ENCODE measurements at places on chromosomes 1 and 21.

- DNase-seq = peak; percentile 8
These were observed 896.3 kb downstream of the TTLL7 start for GRCh38 chr1:83102630-83103071.

DNA sequence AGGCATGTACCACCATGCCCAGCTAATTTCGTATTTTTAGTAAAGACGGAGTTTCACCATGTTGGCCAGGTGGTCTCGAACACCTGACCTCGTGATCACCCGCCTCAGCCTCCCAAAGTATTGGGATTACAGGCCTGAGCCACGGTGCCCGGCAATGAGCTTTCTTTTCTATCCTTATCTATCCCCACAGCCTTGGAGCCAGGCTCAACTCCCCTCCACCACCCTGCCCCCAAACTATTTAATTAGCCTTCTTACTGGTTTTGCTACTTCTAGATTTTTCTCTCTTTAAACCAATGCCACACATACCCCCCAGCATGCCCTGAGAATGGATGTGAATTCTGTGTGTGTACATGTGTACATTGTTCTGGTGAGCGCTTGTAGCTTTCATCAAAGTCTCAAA lies 5.7 kb upstream of the VANGL2 start:
- DNase-seq = no peak

GRCh38 chr21:29496337-29496736 lies 197.6 kb downstream of the BACH1 start:
- no peak for DNase-seq

GRCh38 chr1:205714190-205714905 lies 34.0 kb upstream of the SLC45A3 start:
- DNase-seq = no peak

DNA sequence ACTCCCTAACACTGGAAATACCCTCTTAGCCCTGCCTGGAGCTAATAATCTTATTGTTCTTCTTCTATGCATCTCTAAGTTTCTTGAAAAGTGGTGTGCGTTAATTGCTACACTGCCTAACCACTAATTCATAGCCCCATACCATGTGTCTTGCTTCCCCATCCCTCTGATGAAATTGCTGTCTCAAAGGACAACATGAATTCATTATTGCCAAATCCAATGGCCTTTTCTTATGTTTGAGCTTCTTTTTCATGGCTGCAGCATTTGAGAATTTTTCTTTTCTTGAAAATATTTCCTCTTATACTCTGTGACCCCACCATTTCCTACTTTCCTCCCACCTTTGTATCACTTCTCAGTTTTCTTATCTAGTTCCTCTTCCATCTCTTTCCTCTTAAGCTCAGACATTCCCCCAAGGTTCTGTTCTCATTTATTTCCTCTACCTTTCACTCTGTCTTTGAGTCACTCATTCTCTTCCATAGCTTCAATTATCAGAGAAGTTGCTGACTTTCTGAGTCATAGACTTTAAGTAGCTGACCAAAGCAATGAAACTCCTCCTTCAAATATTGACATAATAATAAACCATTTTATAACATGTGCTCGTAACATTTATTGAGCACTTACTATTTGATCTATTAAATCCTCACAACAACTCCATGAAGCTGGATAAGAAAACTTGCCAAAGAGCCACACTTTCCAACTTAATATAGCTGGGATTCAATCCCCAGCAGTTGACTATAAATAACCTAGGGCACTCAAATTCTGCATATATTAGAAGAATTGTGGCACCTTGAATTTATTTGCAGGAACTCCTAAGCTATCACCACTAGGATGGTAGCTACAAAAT lies 35.5 kb upstream of the ATP6V1G3 start:
- DNase-seq = peak; percentile 72

GRCh38 chr1:39076127-39076798 lies 50.1 kb downstream of the NDUFS5 start:
- no peak for DNase-seq

DNA sequence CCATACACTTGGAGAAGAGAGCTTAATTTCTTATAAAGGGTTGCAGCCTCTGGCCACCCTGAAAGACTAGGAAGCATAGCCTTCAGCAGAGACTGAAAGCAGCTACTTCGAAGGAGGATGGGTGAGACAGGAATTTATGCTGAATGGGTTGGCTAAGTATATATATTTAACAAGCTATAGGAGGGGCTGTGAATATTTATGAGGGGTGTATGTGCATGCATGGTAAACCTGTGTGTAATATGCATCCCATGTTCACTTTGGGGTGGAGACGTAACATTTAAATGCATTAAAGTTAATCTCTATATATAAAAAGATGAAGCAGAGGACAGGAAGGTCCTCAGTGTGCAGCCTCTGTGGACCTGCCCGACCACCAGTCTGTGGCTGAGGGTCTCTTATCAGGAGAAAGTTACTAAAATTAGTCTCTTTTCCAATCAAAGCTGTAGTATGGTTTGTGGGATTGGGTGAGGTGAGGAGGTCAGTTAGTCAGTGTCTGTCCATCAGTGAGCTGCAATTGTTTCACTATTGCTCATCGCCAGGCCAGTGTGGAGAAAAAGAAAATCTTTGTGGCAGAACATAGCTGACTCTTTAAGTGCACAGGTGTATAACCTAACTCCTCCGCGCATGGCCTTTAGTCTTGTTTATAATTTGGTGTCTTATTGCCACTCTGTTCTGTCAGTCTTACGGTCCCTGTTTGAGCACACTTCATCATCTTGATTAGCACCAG lies 35.4 kb upstream of the DSCAM start:
- DNase-seq = no peak

DNA sequence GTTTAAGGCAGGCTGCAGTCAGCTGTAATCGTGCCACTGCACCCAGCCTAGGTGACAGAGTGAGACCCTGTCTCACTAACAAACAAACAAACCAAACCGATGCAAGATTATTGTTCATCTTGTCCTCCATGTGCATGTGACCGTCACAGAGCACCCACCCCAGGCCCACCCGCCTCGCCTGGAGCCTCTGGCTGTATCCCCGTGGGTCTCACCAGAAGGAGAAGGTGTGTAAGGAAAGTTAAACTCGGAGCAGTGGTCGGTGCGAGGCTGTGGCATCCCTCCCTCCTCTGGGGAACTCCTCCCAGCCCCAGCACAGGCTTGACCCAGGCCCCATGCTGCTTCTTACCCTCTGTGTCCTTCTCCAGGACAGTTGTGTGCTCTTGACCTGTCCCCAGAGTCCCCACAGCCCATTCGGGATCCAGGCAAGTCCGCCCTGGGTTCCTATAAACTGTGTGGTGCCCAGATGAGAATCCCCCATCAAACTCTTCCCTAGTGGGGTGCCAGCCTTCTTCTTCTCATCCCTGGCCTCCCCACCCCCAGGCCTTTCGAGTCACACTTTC lies 318.4 kb downstream of the AJAP1 start:
- DNase-seq = no peak

GRCh38 chr1:203480525-203481084 lies 5.0 kb downstream of the PRELP start:
- no peak for DNase-seq

GRCh38 chr1:10938741-10939417 lies 73.6 kb upstream of the TARDBP start:
- no peak for DNase-seq

GRCh38 chr1:184567009-184567408 lies 180.2 kb downstream of the C1orf21 start:
- DNase-seq = no peak

- DNase-seq = peak; percentile 86
These were observed 241.8 kb upstream of the IRF2BP2 start for GRCh38 chr1:234851450-234852438.

DNA sequence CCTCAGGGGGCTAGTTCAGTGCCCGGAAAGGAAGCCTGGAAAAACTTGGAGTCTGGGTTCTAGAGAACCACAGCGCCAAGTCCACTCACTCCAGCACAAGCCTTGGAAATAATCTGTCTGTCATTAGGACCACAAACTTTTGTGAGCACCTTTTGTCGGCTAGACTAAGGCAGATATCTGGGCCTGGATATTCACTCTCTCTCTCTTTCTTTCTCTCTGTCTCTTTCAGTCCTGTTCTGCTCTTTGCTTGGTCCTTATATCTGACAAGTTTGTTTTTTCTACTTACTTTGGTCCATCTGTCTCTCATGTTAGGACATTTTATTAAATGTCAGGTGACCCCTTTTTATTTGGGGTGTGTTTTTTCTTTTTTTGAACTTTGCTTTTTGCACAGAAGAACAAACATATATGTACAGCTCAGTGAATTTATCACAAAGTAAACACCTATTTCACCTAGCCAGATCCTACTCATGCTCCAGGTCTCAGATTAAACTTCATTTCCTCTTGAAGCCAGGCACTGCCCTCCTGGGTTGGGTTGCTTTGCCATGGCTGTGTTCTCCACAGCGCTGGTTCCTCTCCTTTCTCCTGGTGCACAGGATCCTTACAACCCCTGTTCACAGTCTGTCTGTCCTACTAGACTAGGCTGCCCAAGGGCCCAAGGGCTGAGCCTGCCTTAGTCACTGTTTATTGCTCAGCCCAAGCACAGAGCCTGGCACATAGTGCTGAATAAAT lies 40.8 kb downstream of the TCEANC2 start:
- DNase-seq = no peak

DNA sequence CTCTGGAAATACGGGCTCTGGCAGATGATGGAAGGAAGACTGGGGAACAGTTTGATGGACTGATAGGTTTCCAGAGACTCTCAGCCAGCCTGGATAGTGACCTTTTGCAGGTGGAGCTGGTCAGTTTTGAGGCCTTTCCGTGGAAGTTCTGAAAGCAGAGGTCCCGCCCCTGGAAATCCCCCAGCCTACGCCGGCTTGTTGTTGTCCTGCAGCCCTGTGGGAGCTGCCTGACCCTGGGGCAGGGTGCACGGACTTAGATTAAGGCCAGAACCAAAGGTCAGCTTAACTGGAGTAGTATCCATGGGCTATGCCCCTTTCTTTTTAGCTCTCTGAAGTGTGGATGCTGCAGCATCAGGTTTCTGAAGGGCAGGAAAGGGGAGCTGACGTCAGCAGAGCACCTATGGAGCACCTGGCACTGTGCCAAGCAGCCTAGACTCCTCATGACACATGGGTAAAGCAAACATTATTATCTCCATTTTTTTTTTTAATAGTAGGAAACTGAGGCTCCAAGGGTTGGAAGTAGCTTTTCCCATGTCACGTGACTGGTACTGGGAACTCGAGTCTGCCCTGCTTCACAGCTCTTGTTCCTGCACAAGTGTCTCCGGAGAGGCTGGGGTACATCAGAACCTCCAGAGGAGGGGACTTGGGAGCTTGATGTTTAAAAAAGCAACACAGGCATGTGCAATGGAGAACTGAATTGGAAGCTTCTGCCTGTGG lies 38.5 kb downstream of the IER5 start:
- DNase-seq = peak; percentile 58

DNA sequence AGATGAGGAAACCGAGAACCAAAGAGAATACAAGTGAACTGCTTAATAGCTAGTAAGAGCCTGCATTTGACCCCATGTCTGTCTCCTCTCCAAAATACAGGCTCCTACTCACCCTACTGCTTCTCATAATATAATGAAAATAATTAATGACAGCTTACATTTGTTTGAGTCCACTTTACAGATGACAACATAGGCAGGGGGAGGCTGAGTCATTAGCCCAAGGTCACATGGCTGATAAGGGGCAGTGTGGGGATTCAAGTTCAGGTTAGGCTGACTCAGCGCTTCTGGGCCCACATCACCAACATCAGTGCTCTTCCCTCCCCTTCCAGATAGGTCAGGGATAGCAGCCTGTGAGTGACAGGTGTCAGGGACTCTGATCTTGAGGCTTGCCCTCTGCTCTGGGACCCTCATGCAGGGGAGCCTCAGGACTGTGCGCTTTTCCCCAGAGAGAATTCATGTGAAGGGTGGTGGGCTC lies 16.2 kb downstream of the AZIN2 start:
- DNase-seq = peak; percentile 29

DNA sequence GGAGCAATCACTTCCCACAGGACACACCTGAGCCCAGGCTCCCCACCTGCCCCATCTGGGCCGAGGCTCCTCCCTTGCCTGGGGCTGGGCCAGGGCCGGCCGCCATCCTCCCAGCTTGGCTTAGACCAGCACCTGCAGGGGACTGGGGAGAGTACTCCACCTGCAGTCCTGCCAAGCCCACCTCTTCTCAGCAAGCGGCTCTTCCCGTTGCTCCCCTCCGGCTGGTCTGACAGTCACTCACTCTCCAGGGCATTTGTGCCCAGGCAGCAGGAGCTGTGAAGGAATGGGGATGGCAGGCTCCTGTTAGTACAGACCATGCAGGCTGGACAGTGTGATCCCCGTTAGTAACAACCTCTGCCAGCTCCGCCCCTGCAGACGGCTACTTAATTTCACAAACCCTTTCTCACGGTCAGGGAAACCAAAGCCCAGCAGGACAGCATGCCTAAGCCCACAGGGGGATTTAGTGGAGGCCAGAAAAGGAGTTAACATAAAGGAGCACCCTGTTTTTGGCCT lies at the start of gene FYB2:
Gene FYB2 (minus strand): TSS at position 18 of the 513 bp plus-strand sequence. CDS start 114 bp downstream, outside the sequence.
- no peak for DNase-seq

- DNase-seq = no peak
These were observed 40.9 kb upstream of the ATF3 start for GRCh38 chr1:212567638-212568037.

DNA sequence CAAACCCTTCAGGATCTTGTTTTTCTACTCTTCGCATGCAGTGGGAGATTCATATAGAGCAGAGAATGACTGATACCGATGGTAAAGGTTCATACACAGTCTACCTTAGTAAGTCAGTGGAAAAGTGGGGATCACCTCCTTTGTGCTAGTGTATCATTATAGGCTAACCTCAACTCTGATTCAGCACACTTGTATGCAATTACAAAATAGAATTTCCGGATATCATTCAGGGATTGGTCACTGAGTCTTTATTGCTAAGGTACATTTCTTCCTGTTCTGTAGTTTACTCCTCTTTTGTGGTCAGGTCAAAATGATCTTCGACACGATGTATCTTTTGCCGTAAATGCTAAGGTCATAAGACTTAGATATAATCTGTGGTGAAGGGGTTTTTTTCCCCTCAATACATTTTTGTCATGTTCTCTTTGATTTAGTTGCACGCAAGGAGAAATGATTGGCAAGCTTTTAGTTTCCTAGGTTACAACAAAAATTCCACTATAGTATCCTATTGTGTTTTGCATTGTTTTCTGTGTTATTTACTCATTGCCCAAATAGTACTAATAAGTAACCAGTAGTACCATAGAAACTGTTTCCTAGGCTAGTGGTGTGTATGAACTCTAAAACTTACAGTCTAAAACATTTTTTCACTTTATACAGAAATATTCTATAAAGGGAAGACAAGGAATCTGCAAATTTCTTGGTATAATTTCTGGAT lies 35.7 kb upstream of the PLA2G4A start:
- no peak for DNase-seq

Measured in suppressor macrophage treated with lipopolysaccharide for 1 hour (primary cell).